Suppressor macrophage (primary cell): ENCODE measurements at places on chromosomes 1 and 21.

GRCh38 chr1:216090556-216090955 lies 332.7 kb downstream of the USH2A start:
- no peak for DNase-seq

DNA sequence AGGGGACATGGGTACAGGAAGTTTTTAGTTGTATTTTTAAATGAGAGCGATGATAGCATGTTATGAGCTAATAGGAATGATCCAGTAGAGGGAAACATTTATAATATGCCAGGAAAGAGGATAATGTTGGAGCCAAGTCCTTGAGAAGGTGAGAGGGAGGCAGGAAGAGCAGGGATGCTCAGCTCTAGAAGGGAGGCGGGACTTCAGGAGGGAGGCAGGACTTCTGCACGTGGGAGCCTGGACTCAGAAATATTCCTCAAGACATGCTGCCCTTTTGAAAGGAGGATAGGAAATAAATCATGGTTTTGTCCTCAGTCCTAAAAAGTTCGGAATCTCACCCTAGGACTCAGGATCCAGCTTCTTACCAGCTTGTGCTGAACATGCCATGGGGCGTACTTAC lies 5.9 kb downstream of the ADARB1 start:
- DNase-seq: no peak

GRCh38 chr1:65321879-65322278 lies 12.5 kb downstream of the DNAJC6 start:
- DNase-seq: no peak

- DNase-seq: peak; percentile 69
Observed at GRCh38 chr1:220873868-220874655, 5.2 kb upstream of the HLX start.

GRCh38 chr1:15066191-15066590 lies 87.4 kb upstream of the TMEM51 start:
- no peak for DNase-seq

GRCh38 chr1:181083842-181084605 lies 4.5 kb upstream of the IER5 start:
- peak; percentile 81 for DNase-seq

DNA sequence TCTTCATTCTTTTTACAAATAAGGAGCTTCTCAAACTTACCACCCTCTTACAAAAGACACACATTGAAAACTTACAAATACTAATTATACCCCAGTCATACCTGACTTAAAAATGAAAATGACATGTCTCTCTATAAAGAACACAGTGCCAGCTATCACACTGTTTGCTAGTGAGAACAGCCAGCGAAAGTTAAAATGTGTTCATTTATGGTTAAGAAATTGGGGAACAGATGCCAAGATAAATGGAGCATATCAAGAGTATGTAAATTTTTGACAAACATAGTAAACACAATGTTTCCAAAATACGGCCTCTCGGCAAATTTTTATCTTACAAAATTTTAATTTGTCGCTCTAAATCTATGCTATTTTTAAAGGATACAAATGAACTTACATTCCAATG lies 1422.9 kb downstream of the KCNT2 start:
- no peak for DNase-seq

GRCh38 chr1:183472488-183473216 lies at the start of gene SMG7:
Gene SMG7, plus strand, starts transcription at chr1:183472499. Its CDS starts 122 bp downstream, at chr1:183472621.
- DNase-seq: peak; percentile 75

DNA sequence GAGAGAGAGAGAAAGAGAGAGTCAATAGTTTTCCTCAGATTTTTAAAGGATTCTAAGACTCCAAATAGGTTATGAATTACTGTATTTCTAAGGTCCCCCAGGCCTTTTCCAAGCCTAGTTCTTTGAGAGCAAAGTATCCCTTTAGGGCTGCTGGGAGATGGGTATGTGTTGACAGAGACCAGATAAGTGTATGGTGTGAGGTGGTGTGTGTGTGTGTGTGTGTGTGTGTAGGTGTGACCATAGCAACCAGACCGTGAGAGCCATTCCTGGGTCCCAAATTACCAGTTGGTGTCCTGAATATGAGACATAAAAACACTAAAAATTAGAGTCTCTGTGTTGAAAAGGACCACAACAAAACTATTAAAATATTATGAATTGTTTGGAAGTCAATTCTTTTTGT lies 41.7 kb upstream of the DNAJC6 start:
- DNase-seq: no peak

- peak; percentile 26 for DNase-seq
Observed at GRCh38 chr1:198829944-198830343, 191.1 kb downstream of the PTPRC start.

GRCh38 chr1:155272466-155273342 lies 600 bp downstream of the CLK2 start:
- no peak for DNase-seq

GRCh38 chr1:80846966-80847365 lies 953.8 kb upstream of the ADGRL2 start:
- DNase-seq: no peak

DNA sequence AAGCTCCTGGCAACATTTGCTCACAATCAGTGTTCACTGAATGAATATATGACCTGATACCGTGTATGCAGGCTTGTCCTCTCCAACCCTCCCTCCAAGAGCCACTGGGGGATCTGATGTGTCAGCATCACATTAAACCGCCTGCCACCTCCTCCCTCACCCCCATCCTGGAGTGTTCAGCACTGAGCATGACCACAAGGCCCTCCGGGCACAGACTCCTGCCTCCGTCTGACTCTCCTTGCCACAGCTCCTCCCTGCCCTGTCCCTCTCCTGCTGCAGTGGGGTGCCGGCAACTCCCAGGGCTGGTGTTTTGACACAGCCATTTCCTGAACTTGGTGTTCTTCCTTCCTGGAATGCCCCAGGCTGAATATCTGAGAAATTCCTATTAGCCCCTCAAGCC lies 136.7 kb downstream of the FCRL5 start:
- no peak for DNase-seq

DNA sequence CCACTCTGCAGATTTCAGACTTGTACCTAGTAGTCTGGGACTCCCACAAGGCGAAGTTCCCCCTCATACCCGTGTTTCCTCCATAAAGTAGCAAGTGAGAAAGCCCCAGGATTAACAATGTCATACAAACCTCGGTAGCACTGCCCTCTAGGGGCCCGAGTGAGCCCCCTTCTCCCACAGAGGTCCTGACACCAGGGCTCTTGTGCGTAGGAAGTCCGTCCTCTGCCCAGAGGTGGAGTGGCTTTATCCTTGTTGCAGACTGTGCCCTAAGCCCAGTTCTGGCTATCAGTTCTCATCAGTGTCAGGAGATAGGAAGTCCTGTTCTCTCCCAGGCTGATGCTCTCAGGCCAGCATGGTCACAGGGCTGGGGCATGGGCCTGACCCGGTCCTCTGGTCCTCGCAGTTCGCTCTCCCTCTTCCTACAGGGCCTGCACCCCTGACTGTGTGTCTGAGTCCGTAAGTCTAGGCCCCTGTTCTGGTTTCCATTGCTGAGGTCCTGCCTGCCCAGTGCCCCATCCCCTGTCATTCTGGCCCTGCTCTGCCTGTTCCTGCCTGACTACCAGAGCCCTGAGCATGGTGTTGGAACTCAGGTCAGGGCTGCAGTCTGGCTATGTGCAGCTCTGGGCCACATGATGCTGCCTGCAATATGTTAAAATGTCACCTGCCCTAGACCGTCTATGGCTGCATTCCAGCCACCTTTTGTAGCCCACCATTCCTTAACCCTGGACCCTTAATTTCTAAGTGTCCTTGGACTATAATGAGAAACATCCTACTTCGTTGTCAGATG lies 285.6 kb downstream of the ASTN1 start:
- no peak for DNase-seq
